Activated T-helper 1 cell treated with anti-CD3 and anti-CD28 coated beads, Interleukin-2, amount 50 U/mL, for 16 hours (primary cell): ENCODE measurements at places on chromosomes 6 and 20.

- DNase-seq, result no peak
Observed at GRCh38 chr6:21500314-21501020, 93.1 kb upstream of the SOX4 start.

DNA sequence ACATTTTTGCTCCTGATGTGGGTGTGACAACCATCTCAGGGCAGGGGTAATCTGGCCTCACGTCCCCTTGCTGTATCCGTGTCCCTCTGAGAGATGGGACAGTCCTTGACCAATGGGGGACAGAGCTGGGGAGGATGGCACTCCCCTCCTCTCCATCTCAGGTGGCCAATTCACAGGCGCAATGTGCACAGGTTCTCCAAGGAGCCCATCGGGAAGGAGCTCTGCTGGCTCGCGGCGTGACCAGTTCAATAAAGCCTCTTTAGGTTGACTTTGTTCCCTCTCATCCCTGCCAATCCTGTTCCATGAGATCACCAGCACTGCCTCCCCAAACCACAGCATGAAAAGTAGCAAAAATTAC lies 196.3 kb upstream of the SLC24A3 start:
- no peak for DNase-seq

DNA sequence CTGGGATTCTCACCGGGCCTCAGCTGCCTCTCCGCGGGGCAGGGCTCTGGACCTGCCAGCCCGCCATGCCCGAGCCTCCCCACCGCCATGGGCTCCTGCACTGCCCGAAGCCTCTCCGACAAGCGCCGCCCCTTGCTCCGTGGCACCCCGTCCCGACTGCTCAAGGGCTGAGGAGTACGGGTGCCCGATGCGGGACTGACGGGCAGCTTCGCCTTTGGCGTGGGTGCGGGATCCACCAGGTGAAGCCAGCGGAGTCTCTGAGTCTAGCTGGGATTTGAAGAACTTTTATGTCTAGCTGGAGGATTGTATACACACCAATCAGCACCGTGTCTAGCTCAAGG lies 5.3 kb upstream of the RANBP9 start:
- no peak for DNase-seq

GRCh38 chr6:27250277-27251111 lies 3.0 kb downstream of the PRSS16 start:
- no peak for DNase-seq

- no peak for DNase-seq
Observed at GRCh38 chr20:7924692-7925091, 15.6 kb downstream of the HAO1 start.

GRCh38 chr6:96721227-96721626 lies 116.0 kb downstream of the GPR63 start:
- no peak for DNase-seq

GRCh38 chr6:155440398-155441111 lies 15.1 kb downstream of the NOX3 start:
- no peak for DNase-seq

- DNase-seq, result no peak
Observed at GRCh38 chr6:34515473-34516387, 40.4 kb downstream of the SPDEF start.

- no peak for DNase-seq
Observed at GRCh38 chr20:63116412-63117106, 99.4 kb downstream of the YTHDF1 start.

GRCh38 chr20:53050338-53050737 lies 78.2 kb downstream of the TSHZ2 start:
- DNase-seq, result no peak

- DNase-seq, result no peak
Observed at GRCh38 chr20:11734431-11734830, 183.3 kb upstream of the BTBD3 start.

- DNase-seq, result no peak
Observed at GRCh38 chr6:39791850-39792539, at the start of gene DAAM2. Gene DAAM2 (plus strand): TSS chr6:39792376. CDS start chr6:39856303, 63,927 bp downstream.

GRCh38 chr6:44225579-44226325 lies 2.4 kb downstream of the SLC29A1 start:
- DNase-seq, result no peak

DNA sequence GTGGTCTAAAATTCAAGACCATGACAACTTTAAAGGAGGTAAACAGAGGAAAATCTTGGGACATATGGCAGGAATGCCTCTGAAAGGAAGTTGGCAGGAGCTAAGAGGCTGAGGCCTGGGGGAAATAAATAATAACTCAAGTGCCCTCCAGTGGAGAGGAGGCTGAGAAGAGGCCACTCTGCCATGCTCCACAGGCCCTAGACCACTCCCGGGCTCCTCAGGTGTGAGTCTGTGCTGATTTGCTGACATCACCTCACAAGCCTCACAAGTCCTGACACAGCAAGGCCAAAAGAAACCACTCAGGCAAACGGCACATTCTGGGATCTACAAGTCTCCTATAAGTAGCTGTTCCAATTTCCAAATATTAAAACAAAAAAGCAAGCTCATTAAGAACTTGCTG lies 91.0 kb upstream of the RIPOR2 start:
- DNase-seq, result no peak

DNA sequence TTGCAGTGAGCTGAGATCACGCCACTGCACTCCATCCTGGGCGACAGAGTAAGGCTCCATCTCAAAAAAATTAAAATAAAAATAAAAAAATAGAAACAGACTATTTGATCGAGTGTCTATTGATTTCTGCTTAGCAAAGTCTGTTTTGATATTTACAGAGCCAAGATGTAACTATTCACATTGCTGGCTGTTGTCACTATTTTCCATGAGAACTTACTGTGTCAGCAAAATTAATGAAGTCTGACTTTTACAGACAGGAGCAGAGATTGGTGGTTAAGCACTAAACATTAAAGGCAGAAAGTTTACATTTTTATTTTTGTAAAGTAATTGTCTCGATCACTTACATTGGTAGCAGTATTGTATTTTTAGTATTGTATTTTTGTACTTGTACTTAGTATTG lies 85.0 kb upstream of the CCDC28A start:
- DNase-seq, result no peak

DNA sequence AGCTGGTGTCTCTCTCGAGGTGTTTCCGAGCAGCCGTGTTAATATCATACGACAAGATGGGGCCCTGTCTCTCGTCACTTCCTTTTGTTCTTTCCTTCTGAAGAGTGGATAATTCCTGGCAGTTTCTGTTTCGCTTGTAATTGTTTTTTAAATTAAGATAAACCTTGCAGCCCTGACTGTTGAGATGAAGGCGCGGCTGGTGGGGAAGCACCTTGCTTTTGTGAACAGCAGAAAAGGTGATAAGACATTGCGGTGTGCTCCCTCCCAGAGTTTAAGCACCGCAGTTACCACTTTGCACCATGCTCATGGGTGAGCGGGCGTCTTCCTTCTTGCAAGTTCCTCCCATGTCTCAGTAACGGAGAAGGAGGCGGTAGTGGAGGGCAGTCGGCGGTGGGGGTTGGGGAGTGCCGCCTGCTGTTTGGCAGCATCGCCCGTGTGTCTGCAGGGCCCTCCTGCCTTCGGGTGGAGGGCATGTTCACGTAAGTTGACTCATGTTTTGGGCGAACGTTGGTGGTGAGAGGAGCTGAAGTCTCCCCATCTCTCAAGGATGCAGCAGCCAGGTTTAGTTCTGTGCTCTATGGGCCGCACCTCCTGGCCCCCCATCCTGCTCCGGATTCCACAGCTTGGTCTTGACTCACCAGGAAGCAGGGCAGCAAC lies 345.9 kb downstream of the TAF4 start:
- DNase-seq, result peak; percentile 3

DNA sequence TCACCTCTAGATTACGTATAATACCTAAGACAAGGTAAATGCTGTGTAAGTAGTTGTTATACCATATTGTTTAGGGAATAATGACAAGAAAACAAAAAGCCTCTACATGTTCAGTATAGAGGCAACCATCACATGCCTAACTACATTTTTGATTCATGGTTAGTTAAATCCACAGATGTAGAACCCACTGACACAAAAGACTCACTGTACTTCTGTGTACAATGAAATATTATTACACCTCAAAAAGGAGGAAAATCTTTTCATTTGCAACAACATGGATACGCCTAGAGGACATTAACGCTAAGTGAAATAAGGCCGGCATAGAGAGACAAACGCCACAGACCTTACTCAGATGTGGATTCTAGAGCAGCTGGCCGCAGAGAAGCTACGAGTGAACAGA lies 50.5 kb downstream of the NINL start:
- no peak for DNase-seq

DNA sequence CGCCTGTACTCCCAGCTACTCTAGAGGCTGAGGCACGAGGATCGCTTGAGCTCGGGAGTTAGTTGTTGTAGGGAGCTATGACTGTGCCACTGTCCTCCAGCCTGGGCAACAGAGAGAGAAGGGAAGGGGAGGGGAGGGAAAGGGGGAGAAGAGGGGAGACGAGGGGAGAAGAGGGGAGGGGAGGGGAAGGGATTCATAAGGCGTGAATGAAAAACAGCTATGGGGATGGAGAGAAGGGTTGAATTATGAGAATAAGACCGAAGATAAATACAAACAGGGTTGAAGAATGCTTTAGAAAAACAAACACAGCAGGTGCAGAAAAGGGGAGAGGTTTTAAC lies 106.0 kb downstream of the TRIM27 start:
- no peak for DNase-seq

GRCh38 chr6:43355862-43356590 lies 13.4 kb downstream of the ZNF318 start:
- DNase-seq, result no peak

- DNase-seq, result no peak
Observed at GRCh38 chr20:44039741-44040140, 125.1 kb downstream of the TOX2 start.

GRCh38 chr6:97189767-97190166 lies 93.2 kb downstream of the MMS22L start:
- no peak for DNase-seq

GRCh38 chr6:139711804-139712585 lies 337.5 kb upstream of the CITED2 start:
- no peak for DNase-seq

DNA sequence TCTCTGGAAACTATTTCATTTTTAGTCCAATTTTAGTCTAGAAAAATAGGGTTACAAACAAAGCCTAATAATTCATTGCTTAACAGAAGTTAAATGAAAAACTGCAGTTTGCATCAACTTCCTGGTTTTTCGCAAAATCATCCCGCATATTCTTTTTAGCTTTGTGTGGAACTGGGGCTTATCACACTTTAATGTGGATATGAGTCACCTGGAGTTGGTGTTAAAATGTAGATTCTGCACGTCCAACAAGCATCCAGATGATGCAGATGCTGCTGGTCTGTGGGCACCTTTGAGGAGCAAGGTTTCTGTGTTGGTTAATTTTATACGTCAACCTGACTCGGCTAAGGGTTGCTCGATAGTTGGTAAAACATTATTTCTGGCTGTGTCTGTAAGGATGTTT lies 126.1 kb downstream of the PLCB4 start:
- no peak for DNase-seq

DNA sequence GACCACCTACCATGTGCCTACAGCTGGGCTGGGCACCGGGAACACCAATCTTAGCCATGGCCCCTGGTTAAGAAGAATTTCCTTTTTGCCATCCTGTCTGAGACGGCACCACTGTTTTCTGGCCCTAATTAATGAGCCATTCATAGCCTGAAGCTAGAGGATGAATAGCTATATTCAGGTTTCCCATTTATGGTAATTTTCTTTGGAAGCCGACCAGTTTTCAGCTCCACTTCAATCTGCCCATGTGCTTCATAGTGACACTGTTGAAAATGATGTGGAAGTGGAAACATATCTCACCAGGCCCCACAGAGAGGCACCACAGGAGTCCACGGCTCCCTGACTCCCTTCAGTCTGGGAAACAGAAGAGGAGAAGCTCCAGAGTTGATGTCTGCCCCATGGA lies 22.6 kb upstream of the ULBP3 start:
- DNase-seq, result no peak

DNA sequence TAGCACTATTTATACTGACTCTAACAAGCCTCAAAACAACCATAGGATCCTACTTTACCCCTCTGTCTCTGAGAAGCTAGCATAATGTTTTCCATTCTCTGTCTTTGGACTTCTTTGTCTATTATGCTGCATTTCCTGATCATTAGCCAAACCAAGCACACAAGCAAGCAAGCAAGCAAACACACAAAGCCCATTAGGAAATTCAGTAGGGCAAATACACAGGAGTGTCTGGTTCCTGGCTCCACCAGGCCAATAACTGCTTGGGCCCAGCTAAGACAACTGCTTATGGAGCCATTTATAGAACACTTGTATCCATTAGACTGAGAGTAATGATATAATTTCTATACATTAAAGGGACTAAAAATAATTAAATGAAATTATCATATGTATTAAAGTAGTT lies 952.9 kb upstream of the EPHA7 start:
- no peak for DNase-seq

- DNase-seq, result no peak
Observed at GRCh38 chr6:97449444-97449966, 166.5 kb upstream of the MMS22L start.

GRCh38 chr6:47413752-47414422 lies 63.7 kb upstream of the CD2AP start:
- DNase-seq, result no peak

DNA sequence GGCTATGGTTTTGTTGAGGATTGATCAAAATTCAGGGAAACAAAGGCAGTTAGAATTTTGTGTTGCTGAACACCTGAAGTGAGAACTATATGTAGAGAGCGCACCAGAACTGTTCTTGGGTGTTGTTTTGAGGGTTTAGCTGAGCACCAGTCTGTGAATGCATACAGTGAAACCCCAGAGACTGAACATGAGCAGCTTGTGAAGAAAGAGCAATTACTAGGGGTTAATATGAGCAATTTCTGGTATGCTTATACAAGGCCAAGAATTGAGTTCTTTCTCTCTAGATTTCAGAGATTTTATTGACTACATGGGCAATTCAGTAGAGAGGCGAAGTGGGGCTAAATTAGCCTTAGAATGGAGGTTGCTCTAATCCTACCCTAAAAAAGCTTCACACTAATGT lies 93.9 kb downstream of the CD2AP start:
- no peak for DNase-seq

GRCh38 chr20:14643556-14643955 lies 306.1 kb upstream of the FLRT3 start:
- no peak for DNase-seq

- no peak for DNase-seq
Observed at GRCh38 chr6:1763404-1763803, 153.7 kb downstream of the FOXC1 start.

- no peak for DNase-seq
Observed at GRCh38 chr6:120938876-120939472, 395.3 kb downstream of the TBC1D32 start.

DNA sequence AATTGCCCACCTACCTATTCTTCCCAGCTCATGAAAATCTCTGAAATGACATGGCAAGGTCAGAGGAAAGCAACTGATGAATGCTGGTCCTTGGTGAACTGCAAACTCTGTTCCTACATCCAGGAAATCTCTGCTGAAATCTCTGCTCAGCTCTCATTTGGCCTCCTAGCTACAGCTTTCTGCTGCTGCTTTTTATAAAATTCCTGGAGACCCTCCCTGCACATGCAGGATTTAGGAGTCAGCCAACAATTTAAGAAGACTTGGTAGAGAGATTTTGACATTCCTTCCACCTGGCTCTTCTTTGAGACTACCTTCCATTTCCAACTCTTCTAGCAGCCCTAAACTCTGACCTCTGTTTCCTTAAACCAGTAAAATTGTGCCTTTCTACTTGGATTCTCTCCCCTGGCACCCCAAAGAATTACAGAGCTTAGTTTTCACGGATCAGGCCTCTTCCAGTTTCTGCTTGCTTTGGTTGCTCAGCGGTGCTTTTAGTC lies 55.5 kb downstream of the PDE7B start:
- DNase-seq, result no peak
